Endothelial cell of umbilical vein (primary cell): ENCODE measurements at places on chromosomes 1 and 21. TPM values are rescaled to one million over a fixed set of nuclear protein-coding genes. Genes with fewer than 3 reads are reported as not detected.

DNA sequence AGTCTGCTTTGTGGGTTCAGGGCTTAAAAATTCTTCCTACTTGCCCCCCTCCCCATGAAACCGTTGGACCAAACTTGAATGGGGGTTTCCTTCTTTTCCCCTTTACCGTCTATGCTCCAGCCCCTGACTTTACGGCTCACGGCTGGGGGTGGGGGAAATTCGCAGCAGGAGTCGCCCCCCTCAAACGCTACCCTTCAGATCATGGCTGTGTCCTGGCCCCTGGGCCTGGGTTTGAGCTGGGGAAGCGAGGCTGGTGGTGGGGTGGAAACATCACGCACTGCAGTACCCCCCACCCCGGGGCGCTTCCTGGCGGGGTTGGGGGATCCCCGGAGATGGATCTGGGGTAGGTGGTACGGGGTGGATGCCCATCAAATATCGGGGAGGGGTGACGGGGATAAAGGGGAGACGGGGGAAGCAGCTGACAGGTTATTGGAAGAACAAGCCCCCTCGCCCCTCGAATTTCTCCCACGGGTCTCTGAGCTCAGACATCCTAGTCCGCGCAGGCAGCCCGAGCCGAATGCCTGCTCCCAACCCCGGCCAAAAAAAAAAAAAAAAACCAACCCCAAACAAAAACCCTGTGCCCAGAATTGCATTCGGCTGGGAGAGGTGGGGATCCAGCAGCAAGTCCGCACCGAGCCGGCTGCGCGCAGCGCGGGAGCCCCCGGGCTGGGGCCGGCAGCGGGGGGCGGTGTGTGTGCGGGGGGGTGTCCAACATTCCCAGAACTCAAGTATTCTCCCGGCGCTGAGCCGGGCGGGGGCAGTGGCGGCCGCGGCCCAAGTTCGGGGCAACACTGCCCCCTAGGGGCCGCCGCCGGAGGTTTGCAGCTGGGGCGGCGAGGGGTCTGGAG, 59.0 kb upstream of the ACOT11 start:
- DNase-seq, result peak; percentile 80

Gene HORMAD1
- not detected in 2 replicates for polyA plus RNA-seq

GRCh38 chr1:185408700-185409270, 91.7 kb upstream of the IVNS1ABP start:
- no peak for DNase-seq

Gene EFNA4
- polyA plus RNA-seq, result 25.2 and 28.0 TPM in 2 replicates

Gene IBA57
- polyA plus RNA-seq, result 3.4 and 5.6 TPM in 2 replicates

GRCh38 chr1:215825056-215825455, 258.0 kb downstream of the KCTD3 start:
- no peak for DNase-seq

DNA sequence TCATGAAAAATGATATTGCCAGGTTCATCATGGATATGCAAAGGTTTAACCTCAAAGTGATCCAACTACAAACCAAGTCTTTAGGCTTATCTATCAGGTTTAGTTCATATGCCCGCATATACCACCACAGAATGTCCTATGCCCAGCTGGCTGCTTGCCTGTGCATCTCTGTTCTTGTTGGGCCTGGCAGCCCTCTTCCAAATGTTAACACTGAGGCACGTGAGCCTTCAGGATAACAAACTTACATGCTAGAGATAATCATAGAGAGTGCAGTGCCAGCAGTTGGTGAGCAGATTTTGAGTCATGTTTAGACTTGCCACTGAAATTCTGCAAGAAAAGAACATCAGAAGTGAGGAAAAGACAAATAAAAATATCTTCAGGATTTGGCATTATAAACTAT, 607.9 kb upstream of the TMPRSS15 start:
- no peak for DNase-seq

Gene LIN28A
- 0.10 and 0.11 TPM in 2 replicates for polyA plus RNA-seq
